ENCODE measurements at places on chromosomes 12 and 14.

GRCh38 chr14:85186082-85186481 is 343.9 kb upstream of the FLRT2 start:
- DNase-seq = no peak

- no peak for DNase-seq
These were observed 9.2 kb downstream of the FOXN3 start for GRCh38 chr14:89407856-89408255.

DNA sequence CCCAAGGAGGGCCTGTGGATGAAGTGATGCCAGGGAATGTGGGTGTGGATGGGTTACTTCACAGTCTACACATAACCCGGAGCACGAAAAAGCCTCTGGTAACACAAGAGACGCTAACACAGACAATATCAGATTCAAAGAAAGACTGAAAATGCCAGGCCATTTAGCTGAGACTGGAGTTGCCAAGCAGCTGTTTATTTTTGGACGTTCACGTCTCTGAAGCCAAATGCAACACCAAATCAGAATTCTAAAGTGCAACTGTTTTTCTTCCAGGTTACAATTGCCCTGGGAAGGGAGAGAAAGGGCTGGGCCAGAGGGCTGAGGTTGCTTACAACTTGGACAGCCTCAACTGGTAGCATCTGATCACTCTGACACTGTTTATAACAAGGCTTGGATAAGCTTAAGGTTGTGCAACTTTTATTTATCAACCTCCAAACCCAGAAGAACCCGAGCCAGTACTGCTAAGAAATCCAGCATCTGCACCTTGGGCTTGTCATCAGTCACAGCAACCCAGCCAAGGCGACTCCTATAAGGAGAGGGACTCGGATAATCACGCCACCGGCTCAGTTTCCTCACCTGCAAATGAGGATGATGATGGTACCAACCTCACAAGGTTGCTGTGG is 24.8 kb downstream of the NUAK1 start:
- DNase-seq = no peak

- no peak for DNase-seq
These were observed 26.1 kb upstream of the PTHLH start for GRCh38 chr12:27998658-27999057.

- DNase-seq = no peak
These were observed 1.8 kb upstream of the GCN1 start for GRCh38 chr12:120196363-120196762.

- no peak for DNase-seq
These were observed 9.1 kb downstream of the KRT83 start for GRCh38 chr12:52312086-52312485.

All from fibroblast of the conjunctiva (primary cell).